IMR-90 (cell line): ENCODE measurements at places on chromosomes 3 and 15. TPM values are rescaled to one million over a fixed set of nuclear protein-coding genes. Genes with fewer than 3 reads are reported as not detected.

Gene SLC7A14
- 2.5 and 2.7 TPM in 2 replicates for polyA plus RNA-seq

Gene SERINC4
- polyA plus RNA-seq: 0.09 TPM in 1 of 2 replicates, not detected in the other

DNA sequence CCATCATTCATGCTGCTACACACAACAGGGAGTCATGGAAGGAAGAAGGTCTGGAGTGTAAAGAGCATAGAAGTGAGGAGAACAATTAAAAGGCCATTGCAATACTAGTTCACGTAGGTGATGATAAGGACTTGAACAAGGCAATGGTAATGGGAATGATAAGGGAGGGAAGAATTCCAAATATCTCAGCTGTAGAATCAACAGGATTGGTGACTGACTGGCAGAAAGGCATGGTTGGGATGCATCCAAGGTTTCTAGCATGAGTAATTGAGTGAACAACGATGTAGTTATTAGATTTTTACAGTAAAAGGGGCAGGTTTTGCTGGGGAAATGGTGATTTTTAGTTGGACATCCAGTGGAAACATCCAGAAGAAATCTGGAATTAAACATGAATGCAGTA is 2.4 kb upstream of the SEC62 start:
- peak; percentile 56 for DNase-seq

GRCh38 chr3:35745802-35746484 is 106.6 kb downstream of the ARPP21 start:
- DNase-seq: no peak

DNA sequence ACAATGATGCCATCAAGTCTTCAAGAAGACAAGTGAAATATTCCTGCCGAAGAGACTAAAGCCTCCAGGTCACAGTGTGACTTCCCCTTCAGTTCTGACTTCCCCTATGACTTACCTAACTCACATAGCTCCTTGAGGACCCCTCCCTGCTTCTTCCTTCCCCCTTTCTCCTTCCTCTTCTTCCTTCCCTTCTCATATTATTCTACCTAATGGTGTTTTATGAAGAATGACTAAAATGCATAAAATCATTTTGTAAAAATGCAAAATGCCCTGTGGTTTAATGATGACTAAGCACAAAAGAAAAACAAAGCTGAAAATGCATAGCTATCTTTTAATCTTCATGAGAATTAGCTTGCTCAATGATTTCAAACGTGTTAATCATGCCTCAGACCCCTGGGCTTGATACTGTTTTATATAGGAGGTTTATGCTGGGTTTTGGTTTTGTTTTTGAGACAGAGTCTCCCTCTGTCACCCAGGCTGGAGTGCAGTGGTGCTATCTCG is 26.1 kb upstream of the TM4SF4 start:
- peak; percentile 78 for DNase-seq

GRCh38 chr3:143668385-143668784 is 179.9 kb downstream of the SLC9A9 start:
- DNase-seq: no peak

DNA sequence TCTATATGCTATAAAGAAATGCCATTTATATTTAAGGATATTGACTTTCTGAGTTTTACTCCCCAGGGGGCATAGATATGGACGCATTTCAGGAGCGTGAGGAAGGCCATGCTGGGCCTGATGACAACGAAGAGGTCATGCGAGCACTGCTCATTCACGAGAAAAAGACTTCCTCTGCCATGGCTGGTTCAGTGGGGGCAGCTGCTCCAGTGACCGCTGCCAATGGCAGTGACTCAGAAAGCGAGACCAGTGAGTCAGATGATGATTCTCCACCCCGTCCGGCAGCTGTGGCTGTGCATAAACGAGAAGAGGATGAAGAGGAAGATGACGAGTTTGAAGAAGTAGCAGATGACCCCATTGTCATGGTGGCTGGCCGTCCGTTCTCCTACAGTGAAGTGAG is 38.4 kb downstream of the GTF2E1 start:
- peak; percentile 93 for DNase-seq

Gene CLSTN2
- 0.07 TPM in 2 replicates for polyA plus RNA-seq

DNA sequence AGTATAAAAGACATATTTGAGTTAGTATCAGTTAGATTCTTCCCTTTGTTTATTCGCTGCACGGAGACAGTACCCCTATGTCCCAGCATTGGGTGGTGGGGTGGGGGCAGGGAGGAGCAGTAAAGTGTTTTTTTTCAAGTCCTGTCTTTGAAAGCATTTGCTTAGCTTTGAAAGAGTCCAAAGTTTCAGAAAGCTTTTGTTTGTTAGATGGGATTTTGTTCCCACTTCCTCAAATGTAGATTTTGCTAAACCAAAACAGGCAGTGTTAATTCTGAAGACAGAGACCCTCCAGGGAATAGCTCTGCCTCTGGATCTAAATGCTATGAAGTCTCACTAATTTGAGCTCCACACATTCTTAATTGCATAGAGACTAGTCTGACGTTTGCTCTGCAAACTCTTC is 114.6 kb upstream of the KCNAB1 start:
- no peak for DNase-seq

GRCh38 chr15:85036716-85037115 is 55.1 kb downstream of the PDE8A start:
- no peak for DNase-seq

Gene NPAP1
- polyA plus RNA-seq: not detected in 2 replicates

DNA sequence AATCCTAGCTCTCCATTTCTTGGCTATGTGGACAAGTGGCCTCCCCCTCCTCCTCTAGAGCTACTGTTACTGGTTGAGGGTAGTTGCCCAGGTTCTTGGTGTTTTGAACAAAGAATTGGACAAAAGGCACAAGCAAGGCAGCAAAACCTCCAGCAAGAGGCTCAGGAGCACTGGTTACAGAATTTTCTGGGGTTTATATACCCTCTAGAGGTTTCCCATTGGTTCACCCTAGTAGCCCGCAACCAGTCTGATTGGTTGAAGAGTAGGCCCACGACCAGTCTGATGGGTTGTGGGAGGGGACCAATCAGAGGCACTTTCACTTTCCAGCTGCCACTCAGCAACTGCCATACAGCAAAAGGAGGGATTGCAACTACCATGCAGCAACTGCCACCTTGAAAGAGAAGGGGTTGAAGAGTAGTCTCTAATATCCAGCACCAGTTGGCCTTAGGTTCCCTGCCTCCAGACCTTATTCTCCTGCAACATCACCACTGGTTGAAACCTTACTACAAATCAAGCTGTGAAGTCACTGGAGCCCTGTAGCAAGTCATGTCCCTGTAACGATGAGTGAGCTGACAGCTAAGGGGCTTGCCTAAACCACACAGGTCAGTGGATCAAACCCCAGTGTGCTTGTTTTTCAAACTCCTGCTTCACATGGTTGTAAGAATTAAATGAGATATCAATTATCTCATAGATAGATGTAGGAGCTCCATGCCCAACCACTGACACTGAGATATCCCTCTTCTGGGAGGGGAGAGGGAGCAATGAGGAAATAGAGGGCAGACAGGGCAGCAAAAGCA is 2.9 kb upstream of the C15orf39 start:
- peak; percentile 49 for DNase-seq

Gene PLAAT1
- polyA plus RNA-seq: 0.68 and 0.73 TPM in 2 replicates

- no peak for DNase-seq
These were observed 22.9 kb downstream of the ATP8B4 start for GRCh38 chr15:50095938-50096821.

Gene CHRNA7
- polyA plus RNA-seq: 0.07 and 0.10 TPM in 2 replicates

DNA sequence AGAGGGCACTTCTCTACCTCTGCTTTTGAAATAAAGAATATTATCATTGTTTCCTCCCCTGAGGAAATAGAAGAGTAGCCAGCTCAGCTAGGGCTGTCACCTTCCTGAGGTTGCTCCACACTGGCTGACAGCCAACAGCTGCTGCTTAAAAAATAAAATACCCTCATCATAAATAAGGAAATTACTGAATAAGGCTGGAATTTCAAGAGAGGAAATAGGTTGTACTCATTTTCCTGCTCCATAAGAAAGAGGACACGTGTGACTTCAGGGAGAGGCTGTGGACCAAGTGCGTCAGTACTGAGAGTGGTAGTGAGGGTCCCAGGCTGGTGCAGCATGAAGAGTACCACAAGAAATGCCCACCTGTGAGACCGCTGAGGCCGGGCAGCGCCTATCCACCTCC is 8.1 kb upstream of the C2CD4B start:
- no peak for DNase-seq

DNA sequence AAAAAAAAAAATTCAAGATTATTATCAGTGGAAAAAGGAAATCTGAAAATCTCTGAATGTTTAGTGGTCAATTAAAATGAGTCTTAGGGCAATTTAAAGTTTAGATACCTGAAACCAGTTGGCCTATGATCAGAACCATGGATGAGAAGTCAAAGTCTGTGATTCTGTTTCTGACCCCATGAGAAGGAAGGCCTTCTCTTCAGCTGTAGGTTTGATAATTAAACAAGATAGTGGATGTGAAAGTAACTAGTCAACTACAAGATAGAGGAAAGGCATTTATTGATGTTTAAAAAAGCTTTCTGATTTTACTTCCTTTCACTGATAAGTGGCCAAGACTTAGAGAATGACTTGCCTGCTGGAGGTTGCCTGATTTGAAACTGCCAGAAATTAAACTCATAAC is 8.7 kb downstream of the PLS1 start:
- DNase-seq: no peak

- DNase-seq: no peak
These were observed 56.0 kb downstream of the CAPN7 start for GRCh38 chr3:15262021-15262420.
